Globus pallidus (tissue), 1 donor: ENCODE measurements at places on chromosomes 13 and 19.

GRCh38 chr13:111950697-111951096, 116.3 kb upstream of the SOX1 start:
- no peak for DNase-seq

- DNase-seq, result no peak
Observed at GRCh38 chr13:85497652-85498051, 301.6 kb downstream of the SLITRK6 start.

- peak; percentile 54 for DNase-seq
Observed at GRCh38 chr19:1455336-1456120, 5.6 kb downstream of the APC2 start.

DNA sequence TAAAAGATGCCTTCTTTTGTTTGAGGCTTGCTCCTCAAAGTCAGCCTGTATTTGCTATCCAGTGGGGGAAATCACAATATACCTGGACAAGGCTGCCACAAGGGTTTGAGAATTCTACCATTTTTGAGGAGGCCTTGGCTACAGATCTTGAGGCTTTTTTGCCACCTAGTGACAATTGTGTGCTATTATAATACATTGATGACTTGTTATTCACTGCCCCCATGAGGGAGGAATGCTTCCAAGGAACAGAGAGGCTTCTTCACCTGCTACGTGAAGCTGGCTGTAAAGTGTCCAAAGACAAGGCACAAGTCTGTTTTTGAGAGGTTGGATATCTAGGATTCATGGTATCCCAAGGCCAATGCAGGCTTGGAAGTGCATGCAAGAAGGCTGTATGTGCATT, 72.5 kb downstream of the ZNF708 start:
- peak; percentile 1 for DNase-seq
